Substantia nigra (tissue), 51 donors: ENCODE measurements at places on chromosomes 1 and 21.

DNA sequence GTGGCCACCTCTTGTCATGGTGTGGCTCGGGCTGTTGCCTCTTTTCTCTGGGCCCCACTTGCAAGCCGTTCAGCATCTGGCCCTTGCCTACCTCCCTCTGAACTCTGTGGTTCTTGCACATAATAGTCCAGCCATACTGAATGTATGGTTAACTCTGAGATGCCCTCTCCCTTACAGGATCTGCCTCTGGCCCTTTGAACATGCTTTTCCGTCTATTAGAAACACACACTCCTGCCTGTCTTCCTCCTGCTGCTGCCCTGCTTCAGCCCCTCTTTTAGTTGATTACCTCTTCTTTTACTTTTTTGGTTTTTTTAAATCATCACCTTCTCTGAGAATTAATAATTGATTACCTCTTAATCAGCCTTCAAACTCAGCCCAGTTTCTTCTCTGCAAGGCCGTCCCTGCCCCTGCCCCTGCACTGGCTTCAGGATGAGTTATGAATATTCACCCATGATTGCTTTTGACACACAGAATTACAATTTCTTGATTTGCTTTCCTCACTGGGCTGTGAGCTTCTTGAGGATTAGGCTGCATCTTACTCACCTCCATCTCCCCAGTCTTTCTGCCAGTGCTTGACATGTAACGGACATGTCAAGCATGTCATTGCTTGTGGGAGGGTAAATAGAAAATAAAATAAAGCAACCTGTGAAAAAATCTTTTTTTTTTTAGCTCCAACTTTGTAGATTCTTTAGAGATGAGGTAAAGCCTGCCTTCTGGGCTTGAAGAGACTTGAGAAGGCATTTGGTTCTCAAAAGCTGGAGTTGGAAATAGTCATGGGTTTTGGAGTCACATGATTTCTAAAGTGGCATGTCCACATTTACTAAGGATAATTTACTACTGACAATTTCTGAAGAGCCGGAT is 158.3 kb downstream of the PLXNA2 start:
- no peak for DNase-seq

DNA sequence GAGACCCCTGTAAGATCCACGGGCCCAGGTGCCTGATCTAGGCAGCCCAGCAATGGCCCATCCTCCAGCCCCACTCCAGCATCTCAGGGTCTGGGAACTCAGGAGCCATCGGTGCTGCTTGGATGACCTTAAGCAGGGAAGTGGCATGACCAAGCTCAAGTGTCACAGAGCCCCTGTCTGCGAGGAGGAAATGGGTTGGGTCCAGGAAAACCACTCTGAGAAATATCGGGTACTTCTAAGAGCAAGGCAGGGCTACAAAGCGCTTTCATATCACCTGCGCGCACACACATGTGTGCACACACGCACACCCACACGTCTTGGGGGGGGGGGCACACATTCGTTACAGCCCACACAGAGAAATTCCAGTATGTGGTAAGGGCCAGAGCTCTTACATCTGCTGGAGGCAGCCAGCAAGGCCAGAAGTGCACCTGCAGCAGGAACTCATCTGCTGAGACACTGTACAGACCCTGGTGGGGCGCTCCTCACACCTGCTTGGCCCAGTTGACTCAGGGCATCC is 32.6 kb upstream of the SPOCD1 start:
- DNase-seq = no peak

DNA sequence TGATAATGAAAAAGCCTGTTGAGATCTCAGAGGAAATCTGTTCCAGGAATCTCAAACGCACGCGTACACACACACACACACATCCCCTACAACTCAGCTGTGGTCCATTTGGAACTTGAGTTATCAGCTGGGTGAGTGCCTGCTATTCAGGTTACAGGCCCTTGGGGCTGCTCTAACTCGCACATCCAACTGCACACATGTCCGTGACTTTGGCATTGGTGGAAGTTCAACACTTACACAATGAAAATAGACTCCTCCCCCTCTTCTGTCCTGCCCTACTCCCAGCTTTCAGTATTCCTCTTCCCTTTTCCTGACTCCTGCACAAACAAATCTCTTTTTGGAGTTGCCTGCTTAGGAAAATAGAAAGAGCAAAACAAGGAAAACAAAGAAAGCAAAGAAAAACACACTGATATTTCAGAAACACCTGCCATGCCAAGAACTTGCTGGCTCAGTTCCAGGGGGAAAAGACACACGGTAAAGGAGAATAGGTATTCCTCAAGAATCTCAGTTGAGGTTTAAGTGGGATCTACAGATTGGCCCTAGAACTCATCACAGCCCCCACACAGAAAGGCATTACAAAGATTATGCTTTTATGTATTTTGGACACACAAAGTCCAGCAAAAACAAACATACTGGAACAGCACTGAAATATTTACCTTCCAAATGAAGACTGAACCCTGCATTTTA is 140.9 kb downstream of the TGFBR3 start:
- no peak for DNase-seq

GRCh38 chr21:37159053-37159776 is 86.2 kb downstream of the TTC3 start:
- no peak for DNase-seq

GRCh38 chr1:243315893-243316292 is 60.1 kb downstream of the SDCCAG8 start:
- no peak for DNase-seq

- DNase-seq = no peak
Observed at GRCh38 chr1:29338908-29339575, 102.7 kb downstream of the PTPRU start.

DNA sequence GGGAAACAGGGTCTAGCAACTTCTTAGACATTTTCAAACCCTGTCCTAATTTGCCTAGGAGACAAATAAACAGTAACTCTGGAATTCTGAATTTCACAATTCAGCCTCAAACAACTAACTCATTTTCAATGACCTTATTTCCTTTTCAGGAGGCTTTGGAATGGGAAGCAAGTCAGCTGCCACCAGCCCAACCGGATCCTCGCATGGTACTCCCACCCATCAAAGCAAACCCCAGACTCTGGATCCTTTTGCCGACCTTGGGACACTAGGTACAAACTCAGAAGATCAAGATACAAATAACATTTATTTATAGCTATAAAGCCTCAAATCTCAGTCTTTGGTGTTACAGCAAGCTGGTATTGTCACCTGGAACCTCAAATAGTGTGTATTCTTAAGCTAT is 18.9 kb upstream of the LEPR start:
- DNase-seq = no peak

- DNase-seq = no peak
Observed at GRCh38 chr21:40049931-40050290, 182.7 kb downstream of the PCP4 start.

DNA sequence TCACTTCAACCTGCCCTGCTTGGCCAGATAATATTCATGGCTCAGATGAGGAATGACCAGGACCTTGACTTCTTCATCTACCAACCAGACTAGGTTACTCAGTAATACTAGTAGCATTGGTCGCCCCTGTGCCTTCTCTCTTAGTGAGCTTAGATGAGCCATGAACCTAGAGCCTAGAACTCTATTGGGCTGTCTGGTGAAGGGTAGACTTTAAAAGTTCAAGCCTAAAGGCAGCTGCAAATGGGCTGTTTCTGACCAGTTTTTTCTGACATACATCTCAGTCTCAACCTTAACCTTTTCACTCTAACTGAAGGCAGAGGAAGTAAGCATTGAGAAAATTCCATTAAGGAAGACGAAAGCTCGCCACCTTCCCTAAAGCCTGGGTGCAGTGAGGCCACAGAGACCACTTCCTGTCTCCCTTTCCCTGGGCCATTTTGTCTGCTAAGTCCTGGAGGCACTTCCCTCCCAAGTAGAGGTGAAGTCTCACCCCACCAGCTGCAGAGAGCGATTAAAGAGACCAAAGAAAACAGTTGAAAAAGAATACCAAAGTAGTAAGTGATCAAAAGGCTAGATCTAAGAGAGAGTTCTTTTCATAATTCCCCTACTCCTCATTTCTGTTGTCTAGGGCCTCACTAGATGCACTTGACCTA is 53.3 kb downstream of the MTR start:
- DNase-seq = no peak

DNA sequence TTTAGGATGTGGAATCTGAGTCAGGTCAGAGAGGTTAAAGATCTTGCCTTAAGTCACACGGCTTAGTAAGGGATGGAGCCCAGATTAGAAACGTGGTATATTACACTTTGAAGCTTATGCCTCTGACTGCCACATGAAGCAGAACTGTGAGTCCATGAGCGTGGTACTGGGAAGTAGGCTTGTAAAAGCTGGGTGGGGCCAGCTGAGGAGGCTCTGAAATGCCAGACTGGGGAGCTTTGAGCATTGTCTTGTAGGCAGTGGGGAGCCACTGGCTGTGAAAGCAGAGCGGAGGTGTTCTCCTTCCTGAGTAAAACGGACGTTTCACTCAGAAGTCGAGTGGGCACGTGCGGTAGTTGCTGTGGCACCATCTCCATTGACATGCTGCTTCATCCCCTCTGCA is 72.6 kb upstream of the USP24 start:
- DNase-seq = no peak

GRCh38 chr1:93029317-93029716 is 49.8 kb upstream of the MTF2 start:
- no peak for DNase-seq

DNA sequence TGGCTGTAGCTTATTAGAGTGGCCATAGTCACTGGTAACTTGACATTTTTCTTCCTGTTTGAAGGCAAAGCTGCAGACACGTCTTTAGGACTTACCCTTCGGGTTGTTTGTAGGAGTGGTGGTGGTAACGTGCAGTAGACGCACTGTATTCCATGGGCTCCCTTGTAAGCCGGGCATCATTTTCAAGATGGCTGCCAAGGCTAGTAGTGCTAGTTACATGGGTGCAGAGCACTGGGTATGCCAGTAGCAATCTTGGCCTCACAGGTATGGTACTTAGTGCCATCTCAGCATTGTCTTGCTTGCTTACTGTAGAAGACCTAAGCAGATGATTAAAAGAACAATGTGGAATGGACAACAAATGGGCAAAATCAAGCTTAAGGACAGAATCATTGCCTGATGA is 1.9 kb downstream of the YBX1 start:
- no peak for DNase-seq

- DNase-seq = no peak
Observed at GRCh38 chr1:54272134-54272533, 72.2 kb downstream of the MRPL37 start.

DNA sequence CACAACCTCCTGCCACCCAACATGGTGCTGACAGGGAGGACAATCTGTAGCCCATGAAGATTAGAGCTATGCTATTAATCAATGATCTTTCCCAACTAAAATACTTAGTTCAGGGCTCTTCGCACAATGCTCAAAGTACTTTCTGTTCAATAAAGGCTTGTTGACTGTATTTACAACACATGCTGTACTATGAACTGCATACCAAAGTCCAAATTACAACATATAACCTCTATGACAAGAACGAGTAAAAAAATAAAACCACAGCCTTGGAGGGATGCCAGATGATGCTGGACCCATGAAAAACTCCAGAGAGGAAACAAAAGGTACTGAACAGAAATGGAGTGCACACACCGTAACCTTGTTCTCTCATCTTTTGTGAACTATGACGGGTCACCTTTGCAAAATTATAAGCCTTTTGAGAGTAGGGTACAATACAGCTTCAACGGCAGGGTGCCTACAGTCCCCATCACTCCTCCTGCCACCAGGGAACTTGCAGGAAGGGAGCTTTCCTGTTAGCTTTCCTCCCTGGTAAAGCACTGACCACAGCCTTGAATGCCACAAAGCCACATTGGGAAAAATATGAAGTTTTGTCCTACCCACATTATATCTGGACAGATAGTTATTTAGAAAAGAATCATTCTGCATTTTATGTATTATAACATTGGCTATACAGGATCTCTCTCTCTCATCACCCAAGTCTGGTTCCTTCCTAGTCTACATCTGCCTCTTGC is 175.6 kb downstream of the NRIP1 start:
- DNase-seq = no peak

- no peak for DNase-seq
Observed at GRCh38 chr1:98005326-98006010, 84.6 kb upstream of the DPYD start.

- peak; percentile 38 for DNase-seq
Observed at GRCh38 chr21:46455575-46456385, 2.9 kb upstream of the DIP2A start.

GRCh38 chr1:213415691-213416380 is 364.8 kb downstream of the RPS6KC1 start:
- no peak for DNase-seq

- DNase-seq = no peak
Observed at GRCh38 chr1:75632350-75632949, 21.5 kb upstream of the SLC44A5 start.

- no peak for DNase-seq
Observed at GRCh38 chr1:179831852-179832699, 45.5 kb downstream of the TOR1AIP2 start.

DNA sequence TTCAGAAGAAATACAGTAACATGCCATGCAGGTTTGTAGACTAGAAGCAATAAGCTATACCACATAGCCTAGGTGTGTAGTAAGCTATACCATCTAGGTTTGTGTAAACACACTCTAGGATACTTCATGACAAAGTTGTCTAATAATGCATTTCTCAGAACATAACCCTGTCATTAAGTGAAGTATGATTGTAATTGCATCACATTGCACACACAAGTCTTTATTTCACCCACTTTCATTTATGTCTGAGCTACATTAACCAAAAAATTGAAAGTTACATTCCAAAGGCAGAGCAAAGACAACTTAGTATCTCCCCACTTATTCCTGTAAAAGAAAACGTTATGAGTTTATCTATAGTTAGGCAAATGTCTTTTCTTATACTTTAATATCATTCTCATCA is 64.5 kb upstream of the ATF3 start:
- DNase-seq = no peak

GRCh38 chr1:67754526-67754920 is 69.5 kb downstream of the GADD45A start:
- no peak for DNase-seq

GRCh38 chr1:44314452-44314851 is 40.6 kb downstream of the ERI3 start:
- no peak for DNase-seq

DNA sequence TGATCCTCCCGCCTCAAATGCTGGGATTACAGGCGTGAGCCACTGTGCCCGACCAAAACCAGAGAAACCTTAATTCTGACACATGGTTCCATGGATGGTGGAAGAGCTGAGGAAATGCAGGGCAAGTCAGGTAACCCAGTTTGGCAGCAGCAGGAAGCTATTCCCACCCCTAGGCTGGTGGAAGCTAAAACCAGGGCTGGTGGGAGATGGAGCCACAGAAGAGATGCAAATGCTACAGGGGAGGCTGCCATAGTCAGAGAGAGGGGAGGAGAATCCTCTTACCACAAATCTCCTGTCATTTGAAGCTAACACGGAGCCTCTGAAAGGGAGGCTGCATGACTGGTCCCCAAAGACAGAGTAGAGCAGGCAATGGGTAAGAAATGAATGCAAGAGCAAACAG is 4.1 kb upstream of the CDC42BPA start:
- DNase-seq = no peak

GRCh38 chr1:215792446-215792845 is 225.3 kb downstream of the KCTD3 start:
- no peak for DNase-seq

- DNase-seq = no peak
Observed at GRCh38 chr21:27555996-27556395, 589.1 kb upstream of the ADAMTS5 start.

- DNase-seq = no peak
Observed at GRCh38 chr1:193939585-193939984, 753.2 kb upstream of the B3GALT2 start.
